CD4-positive, alpha-beta T cell treated with Interleukin-12 subunit alpha and Interleukin-12 subunit beta, for 1 hour (primary cell): ENCODE measurements at places on chromosomes 12 and 14.

GRCh38 chr12:74526535-74526934 lies 11.1 kb upstream of the ATXN7L3B start:
- DNase-seq = no peak

DNA sequence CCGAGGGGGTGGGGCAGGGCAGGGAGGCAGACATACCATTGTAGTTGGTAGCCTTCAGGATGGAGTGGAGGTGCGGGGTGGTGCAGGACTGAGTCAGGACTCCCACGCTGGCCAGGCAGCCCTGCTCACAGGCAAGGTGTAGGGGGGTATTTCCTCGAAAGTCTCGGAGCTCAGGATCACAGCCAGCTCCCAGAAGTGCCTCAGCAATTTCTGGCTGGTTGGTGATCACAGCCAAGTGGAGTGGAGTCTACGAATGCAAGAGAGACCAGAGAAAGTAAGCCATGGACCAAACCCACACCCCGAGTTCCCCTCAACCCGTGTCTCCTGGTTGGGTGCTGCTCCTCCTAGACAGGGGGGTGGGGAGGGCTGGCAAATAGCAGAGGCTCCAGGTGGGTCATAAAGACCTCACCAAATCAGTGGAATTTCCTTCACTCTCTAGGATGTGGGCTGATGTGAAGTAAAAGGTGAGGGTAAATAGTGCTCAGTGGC lies 1.4 kb downstream of the NFKBIA start:
- peak; percentile 55 for DNase-seq

DNA sequence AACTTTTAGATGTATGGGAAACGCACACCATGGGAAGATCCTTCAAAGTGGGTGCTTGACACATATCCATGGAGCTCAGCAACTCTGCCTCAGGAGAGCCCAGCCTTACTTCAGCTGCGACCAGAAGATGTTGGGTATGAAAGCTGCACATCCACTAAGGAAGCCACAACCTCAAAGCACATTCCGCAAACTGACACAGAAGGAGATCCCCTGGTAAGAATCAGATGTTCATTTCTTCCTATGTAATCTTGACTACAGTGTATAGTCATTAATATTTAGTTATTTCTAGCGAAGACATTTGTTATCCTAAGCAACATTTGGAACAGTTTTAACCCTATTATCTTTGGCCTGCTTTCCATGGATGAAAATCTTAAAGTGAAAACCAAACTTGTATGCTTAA lies 374.2 kb downstream of the NAV3 start:
- DNase-seq = no peak

DNA sequence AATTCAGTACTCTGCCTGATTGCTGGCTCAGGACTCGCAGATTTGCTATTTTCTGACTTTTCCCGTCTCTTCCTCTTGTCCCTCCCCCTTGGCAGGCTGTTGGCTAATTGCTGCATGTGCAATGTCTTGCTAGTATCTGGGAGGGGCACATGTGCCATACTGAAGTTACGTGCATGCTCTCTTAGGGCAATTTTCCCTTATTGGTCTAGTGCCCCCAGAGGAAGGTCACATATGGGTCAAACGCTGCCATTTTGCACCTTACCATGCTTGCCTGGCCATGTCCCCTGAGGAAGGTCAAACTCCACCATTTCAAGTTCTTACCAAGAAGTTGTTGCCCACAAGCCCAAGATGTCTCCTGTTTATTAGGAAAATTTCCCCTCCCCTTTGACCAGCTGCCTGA lies 13.9 kb upstream of the ERC1 start:
- no peak for DNase-seq

DNA sequence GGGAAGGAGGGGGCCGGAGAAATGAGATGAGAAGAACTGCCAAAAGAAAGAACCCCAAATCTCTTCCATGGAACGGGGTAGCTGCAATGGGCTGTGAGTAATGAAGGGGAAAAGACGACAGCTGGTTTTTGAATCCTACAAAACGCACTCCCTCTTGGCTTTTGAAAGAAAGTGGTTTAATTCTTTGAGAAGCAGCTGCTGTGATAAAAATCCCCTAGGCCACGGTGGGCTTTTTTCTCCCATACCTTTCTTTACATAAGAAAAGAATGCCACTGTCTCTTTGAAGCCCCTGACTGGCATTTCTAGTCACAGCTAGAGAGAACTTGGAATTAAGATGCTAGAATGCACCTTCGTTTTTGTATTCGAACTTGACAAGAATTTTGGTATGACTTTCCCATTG lies 486.1 kb downstream of the GLT1D1 start:
- DNase-seq = no peak

DNA sequence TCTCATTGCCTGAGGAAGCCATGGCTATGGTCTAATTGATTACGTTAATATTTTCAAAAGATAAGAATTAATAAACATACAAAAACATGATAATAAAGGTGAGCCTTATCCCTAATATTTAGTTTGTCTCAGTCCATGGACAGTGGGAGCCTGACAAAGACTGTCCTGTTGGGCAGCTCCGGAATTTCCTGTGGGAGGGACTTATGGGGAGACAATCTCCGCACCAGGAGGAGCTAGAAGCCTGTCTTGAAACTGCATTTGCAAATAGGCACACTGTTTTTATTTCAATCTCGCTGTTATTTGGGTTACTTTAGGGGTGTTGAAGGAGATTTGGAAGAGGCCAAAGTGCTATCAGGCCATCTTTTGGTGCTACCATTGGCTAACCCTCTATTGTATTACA lies 50.8 kb upstream of the ZDHHC17 start:
- no peak for DNase-seq

GRCh38 chr14:22886500-22887259 lies 3.7 kb downstream of the REM2 start:
- peak; percentile 86 for DNase-seq

DNA sequence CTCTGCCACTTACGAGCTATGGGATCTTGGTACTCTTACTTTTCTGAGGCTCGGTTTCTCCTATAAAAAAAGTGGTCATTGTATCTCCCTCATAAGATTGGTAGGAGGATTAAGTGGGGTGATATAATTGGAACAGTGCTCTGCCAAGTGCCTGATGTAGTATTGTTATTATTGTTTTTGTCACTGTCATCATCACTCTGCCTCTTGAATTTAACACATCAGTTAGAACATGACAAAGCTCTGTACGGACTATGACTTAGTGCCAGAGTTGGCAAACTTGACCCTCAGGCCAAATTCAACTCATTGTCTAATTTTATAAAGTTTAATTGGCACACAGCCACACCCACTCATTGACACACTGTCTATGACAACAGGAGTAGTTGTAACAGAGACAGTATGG lies 229.0 kb upstream of the NOS1 start:
- DNase-seq = no peak

DNA sequence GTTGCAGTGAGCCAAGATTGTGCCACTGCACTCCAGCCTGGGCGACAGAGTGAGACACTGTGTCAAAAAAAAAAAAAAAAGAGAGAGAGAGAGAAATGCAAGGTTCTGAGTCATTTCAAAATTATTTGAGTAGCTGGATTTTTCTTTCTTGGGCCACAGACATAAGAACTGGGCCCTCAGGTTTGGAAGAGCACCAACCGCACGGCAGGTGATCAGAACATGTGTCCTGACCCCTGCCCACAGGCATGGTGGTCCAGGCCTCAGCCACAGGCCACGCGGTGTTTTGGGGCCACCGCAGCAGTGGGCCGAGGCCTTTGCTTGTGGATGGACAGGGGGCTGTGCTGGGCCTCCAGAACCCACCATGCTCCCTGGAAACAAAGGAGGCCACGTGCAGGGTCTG lies 126.7 kb downstream of the CALM1 start:
- DNase-seq = no peak

DNA sequence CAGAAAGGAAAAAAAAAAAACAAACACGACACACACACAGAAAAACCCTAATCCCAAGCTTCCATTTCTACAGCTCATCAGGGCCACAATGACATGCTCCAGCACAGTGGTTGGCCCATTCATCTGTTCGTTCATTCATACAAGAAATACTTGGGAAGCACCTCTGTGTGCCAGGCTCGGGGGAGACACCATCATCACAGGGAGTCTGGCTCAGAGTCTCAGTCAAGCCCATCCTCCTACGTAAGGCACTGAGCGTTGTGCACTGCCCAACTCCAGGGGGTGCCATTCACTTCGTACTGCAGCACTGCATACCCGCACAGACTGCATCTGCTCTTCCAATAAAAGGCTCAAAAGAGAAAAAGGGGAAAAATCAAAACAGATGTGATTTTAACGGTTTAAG lies 15.3 kb downstream of the VPS37B start:
- DNase-seq = no peak

DNA sequence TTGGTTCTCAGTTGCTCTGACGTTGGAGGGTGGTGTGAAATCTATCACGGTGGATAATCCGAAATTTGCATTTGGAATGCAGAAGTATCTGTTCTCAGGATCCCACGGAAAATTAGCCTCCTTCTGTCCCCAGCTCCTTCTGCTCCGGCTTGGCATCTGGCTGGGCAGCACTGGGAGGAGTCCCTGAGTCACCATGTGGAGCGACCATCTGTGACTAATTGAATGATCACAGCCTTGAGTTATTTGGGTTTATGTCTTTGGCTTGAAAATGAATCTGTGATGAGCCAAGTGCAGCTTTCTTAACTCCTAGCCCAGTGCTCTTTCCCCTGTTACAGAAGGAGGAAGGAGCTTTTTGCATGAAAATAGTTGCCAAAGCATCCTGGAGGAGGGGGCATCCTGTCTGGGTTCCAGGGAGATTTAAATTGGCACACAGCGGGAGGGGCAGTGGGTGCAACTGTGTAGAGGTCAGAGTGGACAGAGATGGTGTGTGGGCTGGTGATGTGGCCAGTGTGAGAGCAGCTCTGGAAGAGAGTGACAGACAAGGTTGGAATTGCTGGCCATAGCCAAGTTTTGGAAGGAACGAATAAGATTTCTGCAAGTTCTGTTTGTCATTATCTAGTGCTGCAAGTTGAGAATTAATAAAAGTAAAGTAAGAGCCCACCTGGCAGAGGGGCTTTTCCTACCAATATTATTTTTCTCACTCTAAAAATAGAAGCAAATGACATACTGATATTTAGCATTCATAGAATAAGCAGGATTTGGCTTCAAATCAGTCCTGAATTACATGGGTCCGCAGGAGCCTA lies 74.4 kb downstream of the SLC24A4 start:
- no peak for DNase-seq

- DNase-seq = no peak
Measured at GRCh38 chr14:71722885-71723284, 209.3 kb upstream of the RGS6 start.

DNA sequence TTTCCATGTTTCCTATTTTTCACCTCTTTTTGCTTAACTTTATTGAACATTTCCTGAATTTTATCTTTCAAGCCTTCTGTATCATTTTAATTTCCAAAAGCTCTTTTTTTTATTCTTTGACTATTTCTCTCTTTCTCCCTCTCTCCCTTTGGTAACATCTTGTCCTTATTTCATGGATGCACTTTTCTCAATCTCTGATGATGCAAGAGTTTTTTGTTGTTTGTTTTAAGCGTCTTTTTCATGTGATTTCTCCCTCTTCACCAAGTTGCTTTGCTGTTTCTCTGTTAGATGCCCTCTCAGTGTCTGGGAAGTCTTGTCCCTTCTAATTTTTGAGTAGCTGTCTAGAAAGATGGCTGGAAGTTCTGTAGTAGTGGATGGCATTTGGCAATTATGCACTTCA lies 62.6 kb downstream of the ANO6 start:
- no peak for DNase-seq

GRCh38 chr14:65791191-65791981 lies 378.9 kb downstream of the FUT8 start:
- peak; percentile 32 for DNase-seq

GRCh38 chr14:51012055-51012454 lies 67.8 kb upstream of the PYGL start:
- no peak for DNase-seq

DNA sequence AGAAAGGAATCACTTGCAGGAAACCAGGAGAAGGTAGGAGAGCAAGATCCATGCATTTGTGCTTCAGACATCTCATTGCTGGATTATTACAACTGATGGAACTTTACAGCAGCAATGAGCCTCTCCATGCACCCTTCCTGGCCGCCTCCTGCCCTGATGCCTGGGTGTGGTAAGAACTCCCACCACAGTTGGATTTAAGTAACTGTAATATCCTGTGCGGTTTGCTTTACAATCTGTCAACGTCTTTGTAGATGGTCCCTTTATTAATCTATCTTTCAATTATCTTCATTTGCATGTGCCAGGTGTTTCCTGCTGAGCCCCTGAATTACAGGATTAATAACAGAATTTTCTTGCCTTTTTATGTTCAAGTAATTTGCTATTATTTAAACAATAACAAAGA lies 1300.5 kb upstream of the TMEM132C start:
- DNase-seq = no peak

DNA sequence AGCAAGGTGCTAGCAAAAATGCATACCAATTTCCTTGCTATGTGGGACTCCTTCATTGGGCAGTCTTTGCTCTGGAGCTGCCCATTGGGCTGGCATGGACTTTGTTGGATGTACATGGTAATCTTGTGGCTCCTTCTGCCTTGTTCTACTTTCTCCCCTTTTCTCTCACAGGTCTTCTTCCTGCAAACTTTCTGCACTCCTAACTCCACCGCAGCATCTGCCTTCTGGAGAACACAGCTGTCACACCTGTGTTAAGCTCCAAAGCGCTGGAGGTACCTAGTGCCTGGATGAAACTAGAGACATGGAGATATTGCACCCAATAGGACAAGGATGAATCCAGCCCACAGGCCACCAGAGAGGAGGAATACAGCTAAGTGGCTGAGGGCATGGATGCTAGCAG lies 60.7 kb upstream of the CCND2 start:
- no peak for DNase-seq

GRCh38 chr14:74579447-74580274 lies 32.4 kb downstream of the LTBP2 start:
- no peak for DNase-seq

DNA sequence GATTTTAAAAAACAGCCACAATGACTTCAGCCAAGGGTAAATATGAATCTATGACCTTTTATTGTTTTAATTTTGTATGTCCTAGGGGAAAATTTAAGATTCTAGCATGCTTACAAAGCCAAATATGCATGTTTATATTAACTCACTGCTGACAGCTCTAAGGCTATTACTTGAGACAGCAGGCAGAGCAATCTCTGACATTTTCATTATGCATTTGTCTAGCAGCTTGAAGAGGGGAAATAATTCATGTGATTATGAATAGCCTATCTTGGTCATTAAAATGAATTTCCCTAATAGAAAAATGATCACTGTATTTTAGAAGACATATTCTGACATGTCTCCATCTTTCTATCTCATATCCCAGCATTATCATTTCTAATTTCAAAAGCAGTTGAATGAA lies 46.6 kb upstream of the HELB start:
- no peak for DNase-seq

DNA sequence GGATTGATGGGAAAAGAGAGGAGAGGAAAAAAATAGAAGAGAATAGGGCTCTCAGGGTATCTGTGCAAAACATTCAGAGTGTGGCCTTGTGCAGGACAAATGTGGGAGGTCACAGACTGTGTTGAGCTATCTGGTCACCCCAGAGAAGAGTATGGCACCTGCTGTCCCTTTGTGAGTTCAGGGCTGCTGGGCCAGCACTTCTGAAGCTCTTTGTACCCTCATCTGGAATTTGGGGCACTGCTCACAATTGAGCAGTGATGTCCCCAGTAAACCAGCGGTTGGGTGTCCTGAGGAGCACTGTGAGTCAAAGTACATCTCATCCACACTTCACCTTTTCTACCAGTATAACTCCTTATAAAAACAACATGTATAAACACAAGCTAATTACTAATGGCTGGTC lies 2.6 kb upstream of the KRT81 start:
- DNase-seq = no peak

GRCh38 chr12:1947081-1947480 lies 28.6 kb upstream of the CACNA2D4 start:
- DNase-seq = no peak

- DNase-seq = no peak
Measured at GRCh38 chr12:13373131-13373530, 176.6 kb downstream of the EMP1 start.
